ENCODE measurements at places on chromosomes 13 and 19. TPM values are rescaled to one million over a fixed set of nuclear protein-coding genes. Genes with fewer than 3 reads are reported as not detected.

The CGB8 gene
- not detected for total RNA-seq

The PABPC3 gene
- total RNA-seq = 0.13 TPM

The DNMT1 gene
- total RNA-seq = 70.8 TPM

The ZNF345 gene
- total RNA-seq = 9.7 TPM

The ACER1 gene
- not detected for total RNA-seq

The LYPD3 gene
- total RNA-seq = 1.6 TPM

The ATP8A2 gene
- total RNA-seq = 1.2 TPM

The LMTK3 gene
- total RNA-seq = 0.76 TPM

The CCDC70 gene
- total RNA-seq = not detected

The UQCR11 gene
- total RNA-seq = 136 TPM

The TNFSF11 gene
- not detected for total RNA-seq

The ONECUT3 gene
- not detected for total RNA-seq

Data from sciatic nerve (tissue), 2 donors.